ENCODE measurements at places on chromosomes 5 and 9.

DNA sequence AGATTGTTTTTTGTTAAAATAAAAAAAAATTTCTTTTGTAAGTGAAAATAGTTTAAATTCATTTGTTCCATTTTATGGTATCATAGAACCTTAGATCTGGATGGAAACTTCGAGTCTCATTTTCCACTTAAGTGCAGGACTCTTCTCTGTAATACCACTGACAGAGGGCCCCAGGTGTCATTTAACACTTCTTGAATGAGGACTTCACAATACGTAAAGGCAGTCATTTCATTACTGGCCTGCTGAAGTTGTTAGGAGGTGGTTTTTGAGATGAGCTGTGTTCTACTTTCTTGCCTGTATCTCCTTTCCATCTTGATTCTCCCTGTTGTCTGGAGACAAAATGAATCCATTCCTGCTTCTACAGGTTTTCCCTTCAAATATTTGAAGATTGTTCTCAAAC lies 455.3 kb downstream of the DMRT2 start:
- no peak for DNase-seq

GRCh38 chr5:61657010-61657409 lies 325.0 kb downstream of the ZSWIM6 start:
- DNase-seq = no peak

DNA sequence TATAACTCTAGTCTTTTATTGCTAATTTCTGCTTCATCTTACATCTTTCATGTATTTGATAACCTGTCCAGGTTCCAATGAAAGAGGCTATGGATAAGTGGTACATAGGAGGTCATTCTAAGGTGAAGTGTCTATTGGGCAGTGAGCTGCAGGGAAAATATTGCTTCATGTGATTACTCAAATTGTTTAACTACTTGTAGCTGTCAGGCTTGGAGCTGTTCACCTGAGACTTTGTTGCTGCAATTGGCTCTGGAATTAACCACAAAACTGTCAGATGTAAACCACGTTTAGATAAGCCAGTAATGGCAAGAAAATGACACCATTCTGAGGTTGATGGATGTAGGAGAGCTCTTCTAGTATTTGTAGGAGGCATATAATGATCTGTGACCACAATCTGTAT lies 26.0 kb downstream of the ADAMTSL1 start:
- no peak for DNase-seq

- no peak for DNase-seq
Observed at GRCh38 chr5:102554728-102555127, 55.9 kb upstream of the SLCO6A1 start.

GRCh38 chr5:136425921-136426320 lies 60.6 kb upstream of the TRPC7 start:
- no peak for DNase-seq

DNA sequence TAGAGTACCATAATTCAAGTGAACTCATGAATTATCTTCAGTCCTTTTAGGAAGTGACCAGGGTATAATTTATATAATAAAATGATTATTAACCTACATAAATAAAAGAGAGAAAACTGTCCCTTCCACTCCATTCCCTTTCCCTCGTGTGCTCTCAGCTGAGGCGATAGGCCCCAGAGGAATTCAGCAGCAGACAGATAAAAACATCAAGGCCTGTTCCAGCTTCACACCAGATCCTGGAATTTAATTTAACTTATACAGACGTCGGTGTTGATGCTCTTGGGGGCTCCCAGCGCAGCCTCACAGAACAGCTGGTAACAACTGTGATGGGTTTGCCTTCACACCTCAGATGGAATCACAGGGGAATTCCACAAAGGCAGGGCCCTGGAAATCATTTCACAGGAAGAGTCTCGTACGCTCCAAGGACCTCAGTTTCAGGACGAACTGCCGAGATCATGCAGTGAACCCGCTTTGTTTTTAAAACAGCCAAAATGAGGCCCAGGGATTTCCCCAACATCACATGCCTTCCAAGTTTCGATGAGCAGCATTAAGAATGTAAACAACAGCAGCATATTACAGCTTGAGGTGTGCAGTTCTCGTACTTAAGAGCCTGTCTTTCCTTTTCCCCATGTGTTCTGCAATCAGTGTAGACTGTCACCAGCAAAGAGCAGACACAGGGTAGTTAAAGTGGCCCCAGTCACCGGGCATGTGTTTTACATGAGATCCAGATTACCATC lies 73.6 kb upstream of the ALDH1B1 start:
- no peak for DNase-seq

GRCh38 chr9:37293664-37294524 lies 128.6 kb upstream of the GRHPR start:
- no peak for DNase-seq

GRCh38 chr9:19457693-19458009 lies 48.8 kb downstream of the ACER2 start:
- DNase-seq = no peak

- no peak for DNase-seq
Observed at GRCh38 chr5:78751872-78752271, 103.3 kb upstream of the LHFPL2 start.

GRCh38 chr5:87385802-87386201 lies 26.9 kb downstream of the CCNH start:
- no peak for DNase-seq

DNA sequence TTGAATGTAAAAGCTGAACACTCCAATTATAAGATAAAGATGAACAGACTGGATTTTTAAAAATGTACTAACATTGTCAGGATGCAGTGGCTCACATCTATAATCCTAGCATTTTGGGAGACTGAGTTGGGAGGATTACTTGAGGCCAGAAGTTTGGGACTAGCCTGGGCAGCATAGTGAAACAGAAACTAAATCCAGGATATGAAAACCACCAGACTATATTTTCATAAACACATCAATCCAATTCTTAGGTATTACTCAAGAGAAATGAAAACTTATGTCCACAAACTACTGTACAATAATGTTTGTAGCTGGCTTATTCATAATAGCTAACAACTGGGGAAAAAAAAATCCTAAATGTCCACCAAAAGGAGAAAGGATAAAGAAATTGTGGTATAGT lies 26.8 kb upstream of the NAA35 start:
- DNase-seq = no peak

DNA sequence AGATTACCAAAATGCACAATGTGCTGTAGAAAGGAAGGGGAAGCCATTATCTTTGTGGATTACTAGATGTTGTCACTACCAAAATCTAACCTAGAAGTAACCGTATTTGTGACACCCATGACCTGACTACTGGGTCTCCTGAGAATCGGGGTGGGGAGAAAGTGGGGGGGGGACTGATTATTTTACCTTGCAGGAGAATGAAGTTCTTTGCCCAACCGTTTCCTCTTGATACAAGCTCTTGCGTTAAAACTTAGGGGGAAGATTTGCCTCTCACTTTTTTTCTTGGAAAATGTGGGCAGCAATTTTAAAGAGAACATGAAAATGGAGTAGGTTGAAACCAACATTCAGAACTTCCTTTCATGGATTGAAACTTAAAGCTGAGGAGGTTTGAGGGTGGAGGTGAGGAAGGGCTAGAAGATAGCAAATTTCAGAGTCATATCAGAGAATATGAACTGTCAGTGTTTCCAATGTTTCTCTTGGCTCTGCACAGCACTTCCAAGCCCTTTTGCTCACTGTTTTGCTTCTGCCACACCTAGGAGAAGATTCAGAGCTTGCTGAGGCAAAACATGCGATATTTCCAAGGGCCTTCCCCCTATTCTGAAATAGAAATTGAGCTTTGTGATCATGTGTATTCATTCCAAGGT lies 280.8 kb downstream of the AOPEP start:
- DNase-seq = no peak

DNA sequence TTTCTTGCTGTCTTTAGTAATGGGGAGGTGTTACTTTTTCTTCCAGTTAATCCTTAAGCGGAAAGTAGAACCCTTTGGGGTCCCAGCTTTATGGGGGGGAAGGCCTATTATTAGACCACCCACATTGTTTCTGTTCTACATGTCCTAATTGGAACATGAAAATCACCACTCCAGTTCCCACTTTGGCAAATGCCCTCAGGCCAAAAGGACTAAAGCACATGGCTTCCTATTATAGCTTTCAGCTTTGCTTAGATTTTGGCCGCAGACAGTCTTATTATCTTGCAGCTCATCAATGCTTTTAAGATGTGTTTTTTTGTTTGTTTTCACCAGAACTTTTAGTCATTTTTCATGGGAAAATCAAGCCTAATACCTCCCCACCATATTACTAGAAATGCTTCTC lies 296.8 kb upstream of the ANKH start:
- DNase-seq = no peak

DNA sequence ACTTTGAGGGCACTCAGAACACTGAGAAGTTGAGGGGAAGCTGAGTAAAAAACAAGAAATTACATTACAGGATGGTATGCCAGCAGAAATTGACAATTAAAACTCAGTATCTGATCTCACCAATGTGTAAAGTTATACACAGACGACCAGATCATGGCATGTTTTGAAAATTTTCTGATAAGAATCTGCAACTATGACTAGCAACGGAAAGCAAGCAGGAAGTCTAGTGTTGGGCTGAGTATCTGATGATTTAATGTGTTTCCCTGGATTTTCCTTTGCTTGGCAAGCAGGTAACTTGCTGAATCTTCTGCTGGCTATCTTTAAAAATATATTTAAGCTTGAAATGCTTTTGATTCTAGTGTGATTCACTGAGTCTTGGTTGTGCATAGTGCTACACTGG lies 5.2 kb upstream of the GCNT4 start:
- peak; percentile 64 for DNase-seq

DNA sequence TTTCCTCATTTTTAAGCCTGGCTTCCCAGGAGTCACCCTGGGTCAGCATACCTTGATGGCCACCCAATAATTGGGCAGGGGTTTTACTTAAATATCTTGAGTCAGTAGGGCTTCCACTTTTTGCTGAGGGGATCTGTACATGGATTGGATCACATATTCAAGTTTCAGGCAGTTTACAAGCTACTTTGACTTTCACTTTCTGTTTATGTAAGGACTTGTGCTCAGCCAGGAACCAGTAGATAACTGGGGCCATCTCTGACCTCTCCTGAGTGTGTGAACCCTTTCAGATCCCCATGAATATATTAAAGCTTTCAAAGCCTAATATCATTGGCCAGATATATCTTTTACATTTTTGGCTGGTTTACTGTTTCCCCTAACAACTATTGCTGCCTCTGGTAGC lies 45.1 kb downstream of the SLCO6A1 start:
- no peak for DNase-seq

- DNase-seq = no peak
Observed at GRCh38 chr5:17356551-17356950, 139.1 kb downstream of the BASP1 start.

GRCh38 chr9:89609426-89610006 lies 4.7 kb downstream of the GADD45G start:
- DNase-seq = no peak

- no peak for DNase-seq
Observed at GRCh38 chr5:104977529-104977928, 1414.9 kb upstream of the NUDT12 start.

DNA sequence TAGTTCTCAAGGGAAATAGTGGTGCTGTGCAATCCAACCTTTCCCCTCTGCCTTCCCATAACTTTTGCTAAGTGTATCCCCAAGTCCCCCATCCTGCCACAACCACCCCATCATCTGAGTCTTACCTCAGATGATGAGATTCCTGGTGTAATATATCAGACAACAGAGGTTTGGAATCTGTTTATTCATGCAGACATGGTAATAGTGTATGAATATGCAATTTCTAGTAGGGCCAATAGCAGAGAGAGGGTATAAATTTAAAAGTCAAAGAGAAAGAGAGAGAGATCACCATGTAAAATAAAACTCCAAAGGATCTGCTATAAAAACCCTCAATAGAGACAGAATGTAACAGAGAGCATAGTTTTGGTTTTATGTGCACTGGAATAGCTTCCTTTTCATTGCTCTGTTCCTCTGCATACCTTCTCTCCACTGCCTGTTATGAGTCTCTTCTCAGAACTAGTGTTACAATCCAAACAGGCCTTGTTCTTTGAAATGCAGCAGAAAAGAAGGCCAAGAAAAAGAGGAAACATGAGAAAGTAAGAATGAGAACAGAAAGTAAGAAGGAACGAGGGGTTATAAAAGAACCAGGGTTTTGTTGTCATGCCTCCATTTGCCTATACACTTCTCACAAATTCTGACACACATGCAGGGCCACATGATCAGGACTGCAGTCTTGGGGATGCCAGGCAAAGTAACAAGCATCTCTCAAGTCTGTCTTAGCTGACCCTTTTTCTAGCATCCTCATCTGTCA lies 278.0 kb downstream of the CETN3 start:
- no peak for DNase-seq

DNA sequence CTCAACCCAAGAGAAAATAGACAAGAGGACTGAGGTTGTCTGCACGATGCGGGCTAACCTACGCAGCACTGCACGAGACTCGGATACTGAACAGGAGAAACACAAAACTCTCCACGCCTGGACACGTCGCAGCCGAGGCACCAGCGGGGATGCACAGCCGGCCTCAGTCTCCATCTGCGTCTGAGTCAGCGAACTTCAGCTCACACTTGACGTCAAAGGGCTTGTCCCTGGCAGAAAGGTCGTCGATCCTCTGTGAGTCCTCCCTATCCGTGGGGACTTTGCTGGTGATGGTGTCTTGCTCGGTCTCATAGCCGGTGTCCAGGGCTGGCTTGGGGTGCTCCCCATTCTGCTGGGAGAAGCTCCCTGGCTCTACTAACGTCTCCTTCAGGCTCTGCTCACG lies 60.2 kb downstream of the SECISBP2 start:
- DNase-seq = no peak

DNA sequence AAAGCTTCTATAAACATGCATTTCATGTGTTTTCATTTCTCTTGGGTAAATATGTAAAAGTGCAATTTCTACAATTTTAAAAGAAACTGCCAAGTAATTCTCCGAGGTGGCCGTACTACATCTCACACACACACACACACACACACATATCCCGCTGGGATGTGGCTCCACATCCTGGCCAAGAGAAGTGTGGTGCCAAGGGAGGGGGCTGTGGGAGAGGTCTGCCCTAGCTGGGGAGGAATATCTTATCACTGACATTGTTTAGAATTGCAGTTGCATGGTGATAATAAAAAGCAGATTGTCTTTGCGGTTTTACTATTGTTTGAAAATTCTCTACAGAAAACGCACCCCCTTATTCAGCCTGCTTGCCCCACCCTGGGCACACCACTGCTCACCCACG lies 558.4 kb downstream of the BNC2 start:
- DNase-seq = no peak

DNA sequence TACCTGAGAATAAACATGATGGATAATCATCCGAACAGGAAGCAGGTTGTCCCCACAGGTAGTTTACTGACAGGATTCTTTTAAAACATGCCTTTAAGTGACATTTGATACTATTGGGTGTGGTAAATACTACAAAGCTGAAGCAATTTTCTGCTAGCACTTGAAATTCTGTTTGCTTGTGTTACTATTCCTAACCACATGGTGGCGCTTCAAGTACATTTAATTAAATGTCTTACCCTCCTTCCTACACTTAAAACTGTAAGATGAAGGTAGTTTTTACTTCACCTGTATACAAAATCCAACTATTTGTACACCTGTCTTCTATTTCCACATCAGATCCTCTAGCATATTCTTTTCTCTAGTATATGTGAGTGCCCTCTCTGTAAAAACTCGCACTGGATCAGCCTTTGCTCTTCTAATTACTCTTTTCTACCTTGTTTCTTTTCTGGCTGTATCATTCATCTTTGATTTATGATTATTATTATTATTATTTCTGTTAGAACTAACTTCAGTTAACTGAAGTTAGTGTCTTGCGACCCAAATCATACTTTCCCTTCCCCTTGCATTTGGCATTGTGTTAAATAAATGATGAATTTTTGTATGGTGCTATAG lies 18.4 kb downstream of the SLC25A46 start:
- no peak for DNase-seq

- no peak for DNase-seq
Observed at GRCh38 chr5:37208883-37209797, 40.0 kb downstream of the CPLANE1 start.

- DNase-seq = no peak
Observed at GRCh38 chr5:114332925-114333324, 28.9 kb upstream of the KCNN2 start.
